ENCODE measurements at places on chromosomes 2 and 18. TPM values are rescaled to one million over a fixed set of nuclear protein-coding genes. Genes with fewer than 3 reads are reported as not detected.

MRO gene
- total RNA-seq = 1.6 TPM

TMEM178A gene
- total RNA-seq = 24.2 TPM

ABCG8 gene
- total RNA-seq = 1.2 TPM

LCT gene
- not detected for total RNA-seq

SYT4 gene
- total RNA-seq = 357 TPM

IL1F10 gene
- not detected for total RNA-seq

UGT1A4 gene
- total RNA-seq = not detected

MC4R gene
- 14.8 TPM for total RNA-seq

Measured in diencephalon (tissue), 1 donor.